Adipocyte (in vitro differentiated cells): ENCODE measurements at places on chromosomes 4 and X.

DNA sequence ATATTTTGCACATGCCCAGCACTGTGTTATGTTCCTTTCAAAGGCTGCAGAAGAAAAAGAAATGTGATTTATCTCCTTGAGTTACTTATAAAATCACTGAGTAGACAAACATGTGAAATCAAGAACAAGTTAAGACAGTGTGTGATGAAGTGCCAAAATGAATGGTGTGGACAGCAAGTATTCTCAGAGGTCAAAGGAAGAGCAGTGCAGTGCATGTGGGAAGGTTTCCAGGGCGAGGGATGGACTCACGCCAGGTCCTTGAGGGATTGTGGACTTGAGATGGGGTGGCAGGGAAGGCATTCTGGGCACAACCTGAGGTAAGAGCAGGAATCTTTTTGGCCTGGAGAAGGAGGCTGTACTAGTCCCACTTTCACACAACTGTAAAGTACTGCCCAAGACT is 115.5 kb downstream of the FNIP2 start:
- no peak for DNase-seq

DNA sequence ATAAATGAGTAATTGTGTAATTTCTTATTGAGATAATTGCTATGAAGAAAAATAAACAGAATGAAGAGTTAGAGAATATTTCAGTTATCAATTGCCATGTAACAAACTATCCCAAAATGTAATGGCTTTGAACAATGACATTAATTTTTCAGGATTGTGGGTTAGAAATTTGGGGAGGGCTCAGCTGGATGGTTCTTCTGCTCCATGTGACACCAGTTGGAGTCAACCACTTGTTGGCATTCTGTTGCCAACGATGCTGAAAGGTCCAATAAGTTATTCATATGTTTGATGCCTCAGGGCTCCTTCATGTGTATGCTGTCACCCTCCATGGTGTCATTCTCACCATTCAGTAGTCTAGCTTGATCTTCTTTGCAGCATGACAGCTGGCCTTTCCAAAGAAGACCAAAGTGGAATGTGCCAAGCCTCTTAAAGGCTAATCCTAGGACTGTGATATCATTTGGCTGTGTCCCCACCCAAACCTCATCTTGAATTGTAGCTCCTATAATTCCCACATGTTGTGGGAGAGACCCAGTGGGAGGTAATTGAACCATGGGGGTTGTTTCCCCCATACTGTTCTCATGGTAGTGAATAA is 20.9 kb upstream of the CCDC149 start:
- DNase-seq, result no peak

DNA sequence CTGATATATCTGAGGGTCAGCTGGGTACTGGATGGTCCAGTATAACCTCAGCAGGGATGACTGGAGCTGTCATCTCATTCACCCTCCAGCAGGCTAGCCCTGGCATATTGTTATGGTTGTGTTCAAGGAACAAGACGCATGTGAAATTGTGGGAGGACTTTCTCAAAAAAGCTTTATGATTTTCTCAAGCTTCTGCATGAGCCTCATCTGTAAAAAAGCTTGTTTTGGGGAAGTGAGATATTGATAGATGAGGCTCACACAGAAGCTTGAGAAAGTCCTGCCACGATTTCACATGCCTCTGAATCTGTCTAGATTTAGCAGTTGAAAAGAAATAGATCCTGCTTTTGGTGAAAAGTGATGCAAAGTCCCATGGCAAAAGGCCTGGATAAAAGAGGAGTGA is 93.4 kb downstream of the SPCS3 start:
- DNase-seq, result no peak

DNA sequence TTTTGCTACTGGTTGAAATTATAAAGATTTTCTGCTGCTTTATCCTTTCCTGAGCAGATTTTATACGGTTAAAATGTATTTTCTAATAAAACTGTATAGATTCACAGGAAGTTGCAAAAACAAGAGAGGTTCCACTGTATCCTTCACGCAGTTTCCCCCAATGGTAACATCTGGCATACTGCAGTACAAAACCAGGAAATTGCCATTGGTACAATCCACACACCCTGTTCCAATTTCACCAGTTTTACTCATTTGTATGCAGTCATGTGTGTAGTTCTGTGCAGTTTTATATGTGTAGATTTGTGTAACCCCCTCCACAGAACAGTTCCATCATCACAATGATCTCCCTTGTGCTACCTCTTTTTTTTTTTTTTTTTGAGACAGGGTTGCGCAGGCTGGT is 20.0 kb downstream of the DDX3X start:
- no peak for DNase-seq

GRCh38 chrX:19990151-19990555 is 708 bp downstream of the BCLAF3 start:
- DNase-seq, result peak; percentile 27

GRCh38 chrX:73270753-73271152 is 56.1 kb upstream of the NAP1L2 start:
- no peak for DNase-seq

DNA sequence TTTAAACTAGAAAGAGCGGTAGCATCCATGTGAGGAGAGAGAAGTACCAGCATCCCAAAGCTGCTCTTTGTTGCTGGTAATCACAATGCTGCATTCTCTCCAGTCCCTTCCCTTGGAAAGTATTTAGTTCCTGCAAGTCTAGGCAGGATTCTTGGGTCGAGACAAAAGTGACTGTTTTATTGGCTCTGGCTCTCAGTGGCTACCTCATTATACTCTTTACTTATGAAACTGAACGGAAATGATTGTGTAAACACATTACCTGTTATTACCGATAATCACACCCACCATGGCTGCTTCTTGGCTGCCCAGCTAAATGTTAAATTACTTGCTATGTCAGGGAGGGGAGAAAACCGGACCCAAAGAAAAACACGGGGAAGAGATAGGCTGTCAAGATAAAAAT is 26.2 kb downstream of the ATXN3L start:
- peak; percentile 3 for DNase-seq

DNA sequence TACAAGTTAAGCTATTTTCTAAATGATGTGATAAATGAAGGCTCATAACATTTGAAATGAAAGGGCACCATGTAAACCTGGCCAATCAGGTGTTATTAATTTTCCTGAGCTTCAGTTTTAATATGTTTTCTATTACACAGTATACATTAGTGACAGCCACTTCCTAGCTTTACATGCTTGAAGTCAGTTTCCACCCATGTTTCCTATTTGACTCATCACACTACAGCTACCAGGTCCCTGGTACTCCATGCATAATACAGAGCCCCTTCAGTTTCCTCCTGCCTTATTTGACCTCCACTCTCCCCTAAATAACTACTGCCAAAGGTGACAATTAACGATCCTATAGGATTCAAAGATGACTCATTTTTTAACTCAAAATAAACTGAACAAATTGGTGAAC is 18.3 kb downstream of the ZNF518B start:
- DNase-seq, result no peak

DNA sequence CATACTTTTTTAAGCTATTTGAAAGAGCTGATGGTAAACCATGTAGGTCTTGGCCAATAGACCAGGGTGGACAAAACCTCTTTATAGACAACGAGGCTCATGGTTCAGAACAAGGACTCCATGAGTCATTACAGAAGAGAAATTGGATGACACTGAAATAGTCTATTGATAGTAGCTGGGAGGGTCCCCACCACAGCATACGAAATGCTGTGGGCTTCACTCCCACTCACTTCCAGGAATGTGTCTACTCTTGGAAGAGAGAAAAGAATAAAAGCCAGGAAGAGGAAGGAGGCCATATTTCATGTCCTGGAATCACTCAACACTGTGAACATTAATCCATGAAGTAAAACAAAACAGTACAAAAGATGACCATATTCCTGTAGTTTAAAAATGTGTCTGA is 82.3 kb upstream of the MXRA5 start:
- DNase-seq, result no peak

- DNase-seq, result no peak
Measured at GRCh38 chrX:39677978-39678791, 419.6 kb downstream of the BCOR start.

DNA sequence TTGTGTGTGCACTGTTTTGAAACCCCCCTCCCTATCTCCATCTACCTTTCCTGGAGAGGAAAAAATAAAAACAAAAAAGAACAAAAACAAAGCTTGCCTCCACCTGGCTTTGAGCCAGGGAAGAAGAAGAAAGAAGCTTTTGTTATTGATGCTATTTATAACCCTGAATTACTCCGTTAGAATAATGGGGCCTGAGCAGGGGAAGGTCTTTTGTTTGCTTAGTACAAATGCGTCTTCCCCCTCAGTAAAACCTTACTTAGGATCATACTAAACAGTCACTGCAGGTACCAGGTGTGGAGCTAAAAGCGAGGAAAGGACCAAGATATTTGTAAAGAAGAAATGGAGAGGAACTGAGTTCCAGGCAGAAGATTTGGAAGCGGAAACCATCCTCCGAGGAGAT is 352.1 kb downstream of the KCNIP4 start:
- DNase-seq, result no peak

DNA sequence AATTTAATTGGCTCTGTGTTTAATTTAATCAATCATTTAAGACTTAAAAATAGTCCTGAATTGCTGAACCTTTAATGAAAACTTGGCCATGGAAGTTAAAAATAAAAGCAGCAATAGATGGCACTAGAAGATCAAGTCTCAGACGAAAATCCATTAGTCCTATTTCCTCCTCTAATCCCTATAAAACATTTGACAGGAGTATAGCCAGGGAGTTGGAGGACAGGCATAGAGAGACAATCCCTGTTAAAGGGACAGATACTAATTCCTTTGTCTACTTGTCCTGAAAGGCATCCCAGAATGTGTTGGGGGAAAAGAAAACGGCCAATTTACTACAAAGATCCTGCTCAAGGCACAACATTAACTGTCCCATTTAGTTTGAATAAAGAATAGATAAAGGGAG is 276.3 kb upstream of the TACR3 start:
- DNase-seq, result no peak

GRCh38 chrX:79270401-79270800 is 96.7 kb downstream of the ITM2A start:
- no peak for DNase-seq
